A549 (cell line): ENCODE measurements at places on chromosomes 3 and 15.
A peak's percentile ranks its signal among the peaks of the same experiment; 100 is the strongest.

DNA sequence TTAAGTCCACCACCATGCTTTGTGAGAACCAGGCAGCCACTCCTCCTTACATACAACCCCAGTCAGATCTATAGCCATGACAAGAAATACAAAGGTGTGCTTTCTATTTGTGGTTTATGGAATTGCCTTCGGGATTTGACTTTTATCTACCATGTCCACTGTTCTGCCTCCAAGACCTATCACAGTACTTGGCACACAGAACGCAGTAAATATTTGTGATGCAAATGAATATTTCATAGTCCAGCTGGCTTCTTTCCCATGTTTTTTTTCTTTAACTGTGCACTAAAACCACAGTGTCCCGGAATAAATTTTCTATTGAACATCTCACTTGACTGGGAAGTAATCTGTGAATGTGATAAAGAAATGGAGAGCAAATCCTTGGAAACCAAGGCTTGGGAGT is 314.7 kb downstream of the RORA start:
- DNase-seq, result no peak

- DNase-seq, result no peak
Observed at GRCh38 chr3:87437765-87438164, 161.4 kb upstream of the POU1F1 start.

GRCh38 chr15:93900476-93901400 is 330.6 kb upstream of the MCTP2 start:
- no peak for DNase-seq

GRCh38 chr3:140768941-140769340 is 91.1 kb downstream of the TRIM42 start:
- no peak for DNase-seq

DNA sequence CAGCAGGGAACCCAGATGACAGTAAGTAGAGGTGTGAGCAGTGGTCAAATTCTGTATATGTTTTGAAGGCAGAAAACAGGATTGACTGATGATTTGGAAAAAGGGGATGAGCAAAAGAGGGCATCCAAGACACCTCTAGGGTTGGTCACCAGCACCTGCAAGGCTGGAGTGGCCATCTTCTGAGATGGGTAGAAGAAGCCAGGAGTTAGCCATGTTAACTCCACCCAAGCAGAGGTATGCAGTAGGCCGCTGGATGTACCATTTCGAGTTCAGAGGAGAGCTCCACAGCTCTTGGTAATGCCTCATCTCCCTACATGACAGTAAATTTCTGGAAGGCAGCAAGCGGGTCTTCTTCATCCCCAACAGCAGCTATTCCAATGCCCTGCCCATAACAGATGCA is 7.0 kb downstream of the RFTN1 start:
- DNase-seq, result no peak

- DNase-seq, result no peak
Observed at GRCh38 chr3:38345879-38346586, 552 bp upstream of the XYLB start.

DNA sequence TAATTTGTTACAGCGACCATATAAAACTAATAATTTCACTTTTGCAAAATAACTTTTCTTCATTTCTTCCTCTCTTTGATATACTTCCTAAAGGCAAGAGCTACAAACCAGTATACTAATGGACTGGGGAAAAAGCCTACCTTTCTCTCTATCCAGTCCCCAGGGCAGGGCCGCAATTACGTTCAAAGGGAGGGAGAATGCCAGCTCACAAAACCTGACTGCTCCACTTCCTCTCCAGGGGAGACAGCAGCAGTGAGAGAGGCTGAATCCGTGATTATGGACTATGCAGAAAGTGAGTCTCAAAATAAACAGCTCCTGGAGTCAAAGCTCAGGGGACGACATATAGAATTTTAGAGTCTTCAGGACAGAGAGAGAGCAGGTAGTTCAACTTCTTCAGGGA is 126.9 kb upstream of the HES1 start:
- DNase-seq, result no peak

GRCh38 chr3:46208167-46208704 is at the start of gene CCR1:
Gene CCR1 (minus strand): TSS chr3:46208313. CDS start chr3:46204313, 4,000 bp downstream.
- DNase-seq, result peak; percentile 14

DNA sequence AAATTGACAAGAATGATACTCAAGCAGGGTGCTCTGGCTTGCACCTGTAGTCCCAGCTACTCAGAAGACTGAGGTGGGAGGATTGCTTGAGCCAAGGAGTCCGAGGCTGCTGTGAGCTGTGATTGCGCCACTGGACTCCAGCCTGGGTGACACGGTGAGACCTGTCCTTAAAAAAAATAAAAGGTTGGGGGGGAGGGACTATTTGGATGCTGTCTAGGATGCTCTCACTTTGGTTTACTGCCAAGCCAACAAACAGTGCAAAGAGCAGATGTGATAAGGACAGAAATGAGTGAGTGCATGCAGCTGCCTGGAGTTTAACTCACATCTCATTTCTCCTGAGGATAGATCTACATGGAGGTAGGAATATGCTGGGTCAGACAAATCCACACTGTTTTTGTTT is 130.0 kb downstream of the FRMD4B start:
- no peak for DNase-seq
